Right renal pelvis (tissue), 4 donors: ENCODE measurements at places on chromosomes 3 and 15. TPM values are rescaled to one million over a fixed set of nuclear protein-coding genes. Genes with fewer than 3 reads are reported as not detected.

Gene ZIC4
- polyA plus RNA-seq: 0.05 TPM

Gene C3orf20
- polyA plus RNA-seq: 0.24 TPM

- DNase-seq: peak; percentile 52
Observed at GRCh38 chr3:134029734-134030378, at the start of gene SLCO2A1. SLCO2A1 (minus strand) TSS chr3:134029925; CDS start chr3:134029802, 123 bp downstream.

- DNase-seq: no peak
Observed at GRCh38 chr3:16377196-16377595, 112.2 kb downstream of the OXNAD1 start.

- DNase-seq: no peak
Observed at GRCh38 chr15:58932710-58933280, 684 bp downstream of the SLTM start.

DNA sequence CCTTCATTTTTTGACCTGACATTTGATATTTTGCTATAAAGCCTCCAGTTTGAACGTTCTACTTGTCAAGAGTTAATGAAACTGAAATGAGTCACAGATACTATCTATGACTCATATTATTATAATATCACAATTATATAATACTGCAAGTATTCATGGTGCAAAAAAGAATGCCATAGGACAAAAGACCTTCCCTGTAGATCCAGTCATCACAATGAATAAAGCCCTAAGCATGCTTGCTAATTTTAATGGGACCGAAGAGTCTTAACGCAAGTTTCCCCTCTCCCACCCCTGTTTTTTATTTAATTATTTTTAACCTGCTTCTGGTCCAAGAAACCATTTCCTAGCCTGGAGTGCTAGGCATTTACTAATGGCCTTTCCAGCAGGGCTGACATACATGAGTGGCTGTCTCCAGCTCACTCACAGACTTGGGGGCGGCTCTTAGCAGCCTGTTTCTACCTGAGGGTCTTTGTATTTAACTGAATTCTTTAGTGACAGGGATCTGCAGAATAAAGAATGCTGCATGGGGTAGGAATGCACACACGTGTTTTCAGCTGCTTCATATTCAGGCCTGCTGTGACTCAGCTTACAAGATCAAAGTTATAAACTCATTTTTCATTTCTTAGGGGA, 61.2 kb downstream of the THBS1 start:
- no peak for DNase-seq

GRCh38 chr3:27093771-27094170, 275.4 kb downstream of the NEK10 start:
- DNase-seq: no peak

- DNase-seq: no peak
Observed at GRCh38 chr15:63073497-63074172, 31.1 kb downstream of the TPM1 start.

- DNase-seq: no peak
Observed at GRCh38 chr15:79440355-79440908, 8.3 kb downstream of the MINAR1 start.

- DNase-seq: no peak
Observed at GRCh38 chr3:29092348-29092747, 188.5 kb upstream of the RBMS3 start.

GRCh38 chr3:124019291-124019690, 27.4 kb upstream of the ROPN1 start:
- no peak for DNase-seq

- DNase-seq: no peak
Observed at GRCh38 chr3:46960081-46960701, 16.4 kb downstream of the CCDC12 start.

- DNase-seq: no peak
Observed at GRCh38 chr3:18716101-18716500, 291.0 kb upstream of the SATB1 start.
